ENCODE measurements at places on chromosomes 4 and X.

DNA sequence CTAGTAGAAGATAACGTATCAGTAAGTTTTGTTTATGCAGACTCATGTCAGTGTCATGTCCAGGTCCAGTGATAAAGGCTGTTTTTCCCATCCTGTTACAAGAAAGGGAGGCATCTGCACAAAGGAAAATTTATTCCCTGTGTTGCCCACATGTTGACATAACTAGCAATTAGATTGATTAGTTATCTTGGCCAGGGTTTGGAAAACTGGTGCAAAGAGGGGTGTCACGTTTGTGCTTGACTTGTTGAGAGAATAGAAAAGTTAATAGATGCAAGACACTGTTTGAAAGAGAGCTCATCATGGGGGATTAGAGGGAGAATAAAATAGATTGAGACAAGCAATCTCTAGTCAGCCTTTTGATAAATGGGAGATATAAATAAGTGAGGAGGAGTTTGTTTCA is 1357.0 kb upstream of the AGA start:
- DNase-seq: no peak

GRCh38 chr4:48499551-48500066 is 9.6 kb downstream of the ZAR1 start:
- no peak for DNase-seq

- DNase-seq: no peak
Measured at GRCh38 chr4:13483768-13484121, 395 bp downstream of the RAB28 start.

GRCh38 chrX:8729811-8730210 is 2.1 kb downstream of the ANOS1 start:
- no peak for DNase-seq

DNA sequence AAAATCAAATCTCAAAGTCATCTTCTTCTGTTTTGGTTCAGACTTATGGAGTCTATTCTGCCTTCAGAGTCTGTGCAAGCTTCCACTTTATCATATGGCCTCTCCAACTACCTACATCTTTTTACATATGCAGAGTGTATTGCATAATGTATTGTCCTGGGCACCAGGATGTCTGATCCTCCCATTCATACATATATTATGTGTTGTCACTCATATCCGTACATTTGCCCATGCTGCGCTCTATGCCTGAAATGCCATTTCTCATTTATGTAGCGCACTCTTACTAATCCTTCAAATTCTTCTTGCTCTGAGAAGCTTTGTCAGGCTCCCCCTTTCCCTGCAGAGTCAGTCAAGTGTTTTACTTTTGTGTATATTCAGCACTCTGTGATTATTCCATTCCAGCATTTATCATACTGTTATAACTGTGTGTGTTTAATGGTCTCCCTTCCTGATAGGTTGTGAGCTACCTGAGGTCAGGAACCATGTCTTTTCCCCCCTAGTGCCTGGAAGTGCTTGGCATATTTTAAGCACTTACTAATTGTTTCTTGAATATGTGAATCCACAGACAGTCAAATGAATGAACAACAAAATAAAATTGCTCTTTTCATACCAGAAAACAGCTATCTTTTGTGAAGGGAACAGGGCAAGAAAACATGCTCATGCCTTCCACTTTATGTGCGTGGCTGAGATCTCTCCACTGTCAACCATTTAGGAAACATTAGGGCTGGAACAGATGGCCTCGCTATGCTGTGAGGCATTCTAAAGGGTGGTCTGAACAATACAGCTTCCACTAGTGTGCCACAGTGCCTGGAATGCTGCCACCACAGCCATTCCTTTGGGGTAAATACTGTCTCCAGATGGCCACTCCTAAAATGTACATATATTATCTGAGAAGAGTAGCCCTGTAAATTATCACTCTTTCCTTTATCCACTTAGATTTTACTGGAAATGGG is 81.8 kb downstream of the GLUD2 start:
- DNase-seq: no peak

DNA sequence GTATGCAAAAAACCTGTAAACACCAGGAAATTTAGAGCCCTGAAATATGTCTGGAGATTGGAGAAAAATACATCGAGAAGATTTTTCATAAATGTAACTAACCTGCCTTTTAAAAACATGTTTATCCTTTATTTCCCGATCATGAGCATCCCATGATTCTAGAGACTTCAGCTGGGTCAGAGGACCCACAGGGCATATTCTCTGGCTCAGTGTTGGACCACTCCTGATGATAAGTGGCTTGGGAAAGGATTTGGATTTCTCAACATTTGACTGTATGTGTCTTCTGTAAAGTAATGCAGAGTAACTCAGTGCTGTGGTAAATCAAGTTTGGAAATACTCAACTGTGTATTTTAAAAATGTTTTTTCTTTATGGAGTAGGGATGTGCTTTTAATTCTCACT is 40.0 kb upstream of the ANK2 start:
- no peak for DNase-seq

- no peak for DNase-seq
Measured at GRCh38 chr4:25284466-25284865, 28.1 kb upstream of the ZCCHC4 start.

- DNase-seq: no peak
Measured at GRCh38 chr4:26284536-26284935, 36.3 kb upstream of the RBPJ start.

DNA sequence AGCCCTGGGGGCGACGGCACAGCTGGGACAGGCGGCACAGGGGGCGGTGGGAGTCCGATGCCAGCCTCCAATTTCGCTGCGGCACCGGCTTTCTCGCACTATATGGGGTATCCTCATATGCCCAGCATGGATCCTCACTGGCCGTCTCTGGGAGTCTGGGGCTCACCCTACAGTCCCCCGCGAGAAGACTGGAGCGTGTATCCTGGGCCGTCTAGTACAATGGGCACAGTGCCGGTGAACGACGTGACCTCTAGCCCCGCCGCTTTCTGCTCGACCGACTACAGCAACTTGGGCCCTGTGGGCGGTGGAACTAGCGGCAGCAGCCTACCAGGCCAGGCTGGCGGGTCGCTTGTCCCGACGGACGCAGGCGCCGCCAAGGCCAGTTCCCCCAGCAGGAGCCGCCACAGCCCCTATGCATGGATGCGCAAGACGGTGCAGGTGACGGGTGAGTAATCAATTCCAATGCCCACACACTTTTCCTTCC is 500 bp downstream of the CDX4 start:
- DNase-seq: no peak

GRCh38 chr4:118173956-118174725 is 139.9 kb downstream of the NDST3 start:
- no peak for DNase-seq

DNA sequence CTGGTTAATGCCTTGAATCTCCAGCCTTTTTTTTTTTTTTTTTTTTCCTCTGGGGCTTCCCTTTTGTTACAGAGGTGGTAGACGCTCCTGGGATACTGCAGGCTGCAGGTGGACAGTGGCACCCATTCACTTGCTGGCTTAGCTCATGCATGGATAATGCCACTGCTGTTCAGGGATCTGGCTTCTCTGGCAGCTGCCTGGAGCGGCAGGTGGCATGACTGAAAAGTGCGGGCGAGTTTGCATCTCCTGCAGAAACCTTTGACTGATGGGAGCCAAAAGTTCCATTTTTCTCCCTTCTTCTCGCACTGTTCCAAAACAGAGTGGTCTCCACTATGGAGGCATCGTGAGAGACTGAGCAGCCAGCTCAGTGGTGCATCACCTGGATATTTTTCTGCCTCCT is 5.9 kb upstream of the STIM2 start:
- no peak for DNase-seq

GRCh38 chr4:153622778-153623240 is 61.3 kb upstream of the TLR2 start:
- DNase-seq: no peak

- no peak for DNase-seq
Measured at GRCh38 chr4:190016369-190017289, 10.4 kb downstream of the FRG2 start.

- DNase-seq: peak; percentile 78
Measured at GRCh38 chr4:127782025-127782274, 172 bp upstream of the HSPA4L start.

- DNase-seq: no peak
Measured at GRCh38 chr4:13920901-13921300, 293.4 kb upstream of the BOD1L1 start.

DNA sequence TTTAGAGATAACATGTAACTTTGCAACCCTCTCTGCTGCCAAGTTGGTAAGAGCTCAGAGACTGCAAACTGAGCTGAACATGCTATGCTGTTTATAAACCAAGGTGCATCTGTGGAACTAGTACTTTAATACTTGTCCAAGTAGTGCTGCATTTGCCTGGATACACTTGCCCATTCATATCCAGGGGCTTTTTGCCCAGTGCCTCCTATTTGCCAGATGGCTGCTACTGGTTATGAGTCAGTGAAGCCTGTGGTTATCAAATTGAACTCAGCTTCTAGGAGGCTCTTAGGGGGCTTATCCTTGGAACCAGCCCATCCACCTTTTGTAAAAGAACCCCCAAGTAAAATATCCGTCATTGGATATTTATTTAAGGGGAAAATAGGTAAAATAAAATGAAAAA is 79.6 kb downstream of the AFF2 start:
- no peak for DNase-seq

DNA sequence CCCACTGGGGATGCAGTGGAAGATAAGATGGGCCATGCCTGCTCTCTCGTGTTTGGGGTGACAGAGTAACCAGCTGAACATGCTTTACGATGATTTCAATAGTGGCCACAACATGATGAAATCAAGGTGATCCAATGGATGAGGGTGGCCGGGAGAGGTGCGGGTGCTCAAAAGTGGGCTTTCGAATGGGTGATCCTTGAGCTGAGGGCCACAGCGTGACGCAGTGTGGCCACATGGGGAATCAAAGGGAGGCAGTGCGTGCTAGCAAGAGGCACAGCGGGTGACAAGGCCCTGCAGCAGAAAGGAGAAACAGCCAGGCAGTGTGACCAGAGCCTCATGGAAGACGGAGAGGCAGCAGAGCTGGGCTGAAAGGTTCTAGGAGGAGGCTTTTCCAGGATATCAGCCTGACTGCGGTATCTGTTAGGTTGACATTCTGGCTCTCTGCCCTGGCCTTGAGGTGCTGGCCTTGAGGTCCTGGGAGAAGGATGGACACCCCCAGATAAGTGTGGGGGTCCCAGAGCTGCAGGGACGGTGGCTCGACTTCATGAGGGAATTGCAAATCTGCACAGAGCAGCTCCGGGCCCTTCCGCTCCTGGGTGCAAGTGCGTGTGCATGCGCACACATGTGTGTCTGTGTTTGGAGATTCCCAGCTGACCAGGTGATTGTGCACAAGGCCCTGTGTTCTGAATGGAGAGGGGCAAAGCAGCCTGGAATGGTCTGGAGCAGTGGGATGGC is 38.0 kb upstream of the GPR78 start:
- DNase-seq: no peak

GRCh38 chr4:121927948-121928347 is 23.9 kb downstream of the TRPC3 start:
- DNase-seq: no peak

- no peak for DNase-seq
Measured at GRCh38 chr4:8276358-8277240, 7.0 kb downstream of the HTRA3 start.

GRCh38 chrX:115898382-115899001 is 272.1 kb upstream of the AGTR2 start:
- DNase-seq: peak; percentile 73

- DNase-seq: no peak
Measured at GRCh38 chr4:133355633-133356032, 206.5 kb downstream of the PCDH10 start.

GRCh38 chr4:128819082-128819742 is 9.7 kb downstream of the JADE1 start:
- no peak for DNase-seq

GRCh38 chr4:771464-771863 is 54.5 kb downstream of the CPLX1 start:
- DNase-seq: no peak

DNA sequence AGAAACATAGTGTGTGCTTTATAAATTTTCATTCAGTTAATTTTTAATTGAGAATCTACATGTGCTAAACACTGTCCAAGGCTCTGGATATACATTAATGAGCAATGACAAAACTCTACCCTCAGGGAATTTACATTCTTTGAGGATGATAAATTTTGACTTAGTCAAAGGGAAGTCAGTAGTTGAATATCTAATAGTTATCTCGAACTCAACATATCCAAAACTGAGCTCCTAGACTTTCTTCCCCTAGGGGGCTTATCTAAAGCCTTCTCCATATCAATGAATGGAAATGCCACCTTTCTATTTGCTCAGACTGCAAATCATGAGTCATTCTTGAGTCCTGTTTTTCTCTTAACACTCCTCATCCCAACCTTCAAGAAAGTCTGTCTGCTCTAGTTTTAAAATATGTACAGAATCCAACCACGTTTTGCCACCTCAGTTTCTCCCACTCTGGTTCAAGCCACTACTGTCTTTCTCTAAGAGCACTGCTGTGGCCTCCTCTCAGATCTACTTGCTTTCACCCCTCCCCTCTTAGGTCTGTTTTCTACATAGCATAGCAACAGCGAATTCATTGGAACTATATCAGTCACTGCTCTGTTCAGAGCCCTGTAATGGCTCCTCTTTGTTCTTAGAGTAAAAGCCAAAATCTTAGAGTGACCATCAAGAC is 9.5 kb downstream of the PARM1 start:
- DNase-seq: no peak
